ENCODE measurements at places on chromosomes 5 and 9.

DNA sequence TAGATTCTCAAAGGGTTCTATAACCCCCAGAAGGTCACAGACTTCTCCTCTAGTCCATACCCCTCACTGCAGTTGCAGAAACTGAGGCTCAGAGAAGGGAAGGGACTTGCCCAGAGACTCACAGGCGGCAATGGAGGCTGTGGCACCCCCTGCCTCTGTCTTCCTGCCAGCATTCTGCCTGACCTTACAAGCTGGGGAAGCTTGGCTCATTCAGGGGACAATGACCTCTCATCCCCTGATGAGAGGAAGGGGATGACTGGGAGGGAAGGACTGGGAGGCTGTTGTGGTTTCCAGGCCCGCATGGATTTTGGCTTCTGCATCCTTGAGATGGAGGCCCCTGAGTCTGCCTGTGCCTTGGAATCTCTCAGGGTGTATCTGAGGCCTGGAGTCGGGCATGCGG is 897 bp downstream of the NDST1 start:
- no peak for DNase-seq

GRCh38 chr9:98412101-98412842 is 156.8 kb upstream of the TBC1D2 start:
- DNase-seq = no peak

- no peak for DNase-seq
These were observed 144.1 kb downstream of the CEP120 start for GRCh38 chr5:123279136-123279535.

GRCh38 chr5:111439473-111440075 is 72.8 kb downstream of the STARD4 start:
- peak; percentile 45 for DNase-seq

GRCh38 chr9:127179633-127180441 is 57.4 kb upstream of the ANGPTL2 start:
- no peak for DNase-seq

DNA sequence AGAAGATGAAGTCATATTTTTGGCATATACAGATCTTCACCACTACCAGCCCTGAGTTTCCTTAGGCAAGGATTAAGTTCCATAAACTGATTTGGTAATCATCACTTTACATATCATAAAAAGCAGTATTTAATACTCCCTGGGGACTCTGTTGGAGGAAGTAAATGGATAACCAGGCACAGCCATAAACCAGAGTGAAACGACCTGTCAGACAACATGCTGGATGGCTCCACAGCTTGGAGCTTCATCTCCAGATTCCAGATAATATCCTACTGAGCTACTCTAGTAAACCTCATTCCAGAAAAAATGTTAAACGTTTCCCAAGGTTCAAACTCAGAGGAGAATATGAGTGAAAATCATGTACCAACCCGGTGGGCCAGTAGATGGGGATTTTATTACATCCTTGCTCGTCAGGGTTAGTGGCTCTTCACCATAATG is 109.2 kb downstream of the BASP1 start:
- no peak for DNase-seq

DNA sequence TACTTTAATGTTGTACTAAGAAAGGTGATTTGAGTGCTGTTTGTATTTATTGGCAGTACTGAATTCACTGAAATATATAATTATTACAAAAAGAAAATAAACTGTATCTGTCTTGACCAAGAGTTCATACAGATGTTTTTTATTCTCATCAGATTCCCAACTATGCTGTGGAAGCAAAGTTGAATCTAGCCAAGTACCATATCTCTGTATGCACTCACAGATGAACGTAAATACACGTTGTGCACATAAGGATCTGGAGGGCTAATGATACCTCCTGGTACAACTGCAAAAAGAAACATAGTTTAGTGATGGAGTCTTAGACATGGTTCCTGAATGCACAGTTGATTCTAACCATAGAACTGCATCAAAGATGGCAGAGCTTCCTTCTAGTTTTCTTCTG is 169.4 kb downstream of the CD180 start:
- no peak for DNase-seq

GRCh38 chr9:89317282-89317681 is 1.0 kb upstream of the SECISBP2 start:
- DNase-seq = no peak

DNA sequence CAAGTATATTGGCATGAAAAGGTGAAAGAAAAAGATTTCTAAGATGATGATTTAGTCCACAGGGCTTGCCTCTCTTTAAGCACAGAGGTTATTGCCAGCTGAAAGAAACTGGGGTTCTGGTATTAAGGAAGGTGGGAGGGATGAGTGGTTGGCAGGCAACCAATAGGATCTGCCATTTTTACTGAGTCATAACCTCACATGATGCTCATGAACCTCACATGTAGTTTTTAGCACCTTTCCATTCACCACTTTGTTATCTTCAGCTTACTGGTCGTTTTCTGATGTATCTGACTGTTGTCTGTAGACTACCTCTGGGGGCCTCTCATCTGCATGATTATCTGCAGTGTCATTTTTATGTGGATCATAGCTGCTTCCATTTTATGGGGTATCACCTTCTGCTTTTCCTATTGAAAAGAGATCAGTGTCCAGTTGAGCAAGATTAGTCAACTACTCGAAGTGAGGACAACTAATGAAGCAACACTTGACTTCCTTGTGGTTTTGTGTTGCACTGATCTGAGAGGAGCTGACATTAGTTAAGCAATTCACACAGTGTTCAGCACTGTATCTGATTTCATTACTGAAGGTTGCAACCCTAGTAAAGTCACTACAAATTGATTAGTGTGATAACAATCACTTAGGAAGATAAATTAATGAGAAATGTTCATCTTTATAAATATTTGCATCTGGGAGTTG is 186.3 kb downstream of the SGCD start:
- peak; percentile 7 for DNase-seq

Measured in adipocyte (in vitro differentiated cells).